ENCODE measurements at places on chromosomes 3 and 15. TPM values are rescaled to one million over a fixed set of nuclear protein-coding genes. Genes with fewer than 3 reads are reported as not detected.

GRCh38 chr3:49492969-49493368 is 22.9 kb downstream of the DAG1 start:
- H3K4me1 ChIP-seq, result peaks cover 8% of the 10 kb centered on the region
- no peaks in the 10 kb centered on the region for H3K27me3 ChIP-seq
- H3K4me3 ChIP-seq, result no peak overlapping the region
- DNase-seq, result no peak
- peaks cover 4% of the 10 kb centered on the region for H3K36me3 ChIP-seq

- H3K4me1 ChIP-seq, result no peaks in the 10 kb centered on the region
- DNase-seq, result no peak
- H3K27ac ChIP-seq, result no peak overlapping the region
Measured at GRCh38 chr3:13132731-13133410, 59.6 kb upstream of the IQSEC1 start.

ACKR4 gene
- not detected for total RNA-seq

DNA sequence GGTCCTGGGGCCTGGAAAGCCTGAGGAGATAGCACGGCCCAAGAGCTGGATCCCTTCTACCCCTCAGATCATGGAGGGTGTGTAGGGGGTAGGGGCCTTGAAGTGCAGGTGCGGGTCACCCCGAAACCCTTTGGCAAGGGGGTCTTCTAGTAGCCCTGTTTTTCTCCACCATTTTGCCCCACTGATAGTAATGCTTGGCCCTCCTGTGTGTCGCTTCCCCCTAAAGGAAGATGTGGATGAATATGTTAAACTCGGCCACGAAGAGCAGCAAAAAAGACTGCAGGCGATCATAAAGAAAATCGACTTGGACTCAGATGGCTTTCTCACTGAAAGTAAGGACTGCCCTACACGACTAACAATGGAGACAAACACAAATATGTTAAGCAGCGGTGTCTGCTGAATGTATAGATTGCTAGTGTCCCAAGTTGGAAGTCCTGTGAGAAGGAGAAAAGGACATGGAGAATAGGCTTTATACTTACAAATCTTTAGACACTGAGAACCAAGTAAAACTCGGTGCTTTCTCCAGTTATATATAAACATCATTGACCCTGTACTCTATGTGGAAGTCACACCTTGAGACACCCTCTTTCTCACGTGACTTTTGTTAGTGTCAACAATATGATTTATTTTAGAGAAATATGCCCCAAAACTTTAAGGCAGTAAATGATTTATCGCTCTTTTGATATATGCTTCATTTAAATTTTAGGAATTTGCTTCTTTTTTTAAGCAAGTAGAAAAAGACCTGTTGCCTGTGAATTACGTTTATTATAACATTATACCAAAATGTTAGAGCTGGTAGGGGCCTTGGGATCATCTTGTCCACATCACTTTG is 802 bp downstream of the RCN2 start:
- peaks cover 26% of the 10 kb centered on the region for H3K4me1 ChIP-seq
- peaks cover 21% of the 10 kb centered on the region for H3K36me3 ChIP-seq
- peak overlapping the region; percentile 90 for H3K4me3 ChIP-seq
- no peaks in the 10 kb centered on the region for H3K27me3 ChIP-seq
- H3K27ac ChIP-seq, result no peak overlapping the region
- no peak for DNase-seq

DNA sequence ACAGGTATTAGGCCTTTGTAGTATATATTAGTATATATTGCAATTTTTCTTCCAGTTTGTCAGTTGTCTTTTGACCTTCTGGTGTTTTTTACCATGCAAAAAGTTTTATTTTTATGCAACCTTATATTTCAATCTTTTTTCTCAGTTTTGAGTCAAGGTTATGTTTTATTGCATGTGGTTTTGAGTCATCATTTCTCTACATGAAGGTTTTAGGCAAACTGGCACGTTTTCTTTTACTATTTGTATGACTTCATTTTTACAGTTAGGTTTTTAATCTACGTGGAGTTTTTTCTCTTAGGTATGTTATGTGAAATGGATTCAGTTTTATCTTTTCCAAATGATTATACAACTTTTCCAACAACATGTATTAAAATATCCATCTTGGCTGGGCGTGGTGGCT is 36.8 kb upstream of the TCAIM start:
- no peaks in the 10 kb centered on the region for H3K36me3 ChIP-seq
- no peak for DNase-seq
- H3K27me3 ChIP-seq, result peaks cover 4% of the 10 kb centered on the region
- H3K27ac ChIP-seq, result no peak overlapping the region

TSC22D2 gene
- 13.0 TPM for total RNA-seq

DNA sequence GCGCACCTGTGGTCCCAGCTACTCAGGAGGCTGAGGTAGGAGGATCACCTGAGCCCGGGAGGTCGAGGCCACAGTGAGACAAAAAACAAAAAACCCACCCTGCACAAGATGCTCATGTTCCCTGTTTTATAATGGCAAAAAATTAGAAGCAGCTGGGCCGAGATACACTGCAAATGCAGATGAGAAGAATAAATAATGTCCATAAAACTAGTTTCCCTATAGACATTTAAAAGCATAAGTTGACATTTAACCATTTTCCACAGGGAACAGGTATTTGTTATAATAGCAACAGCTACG is 537 bp upstream of the SCAP start:
- DNase-seq, result no peak
- peak overlapping the region; percentile 86 for H3K4me3 ChIP-seq
- peak overlapping the region; percentile 83 for H3K27ac ChIP-seq
- H3K4me1 ChIP-seq, result peaks cover 35% of the 10 kb centered on the region
- H3K27me3 ChIP-seq, result no peaks in the 10 kb centered on the region
- peaks cover 2% of the 10 kb centered on the region for H3K36me3 ChIP-seq
